ENCODE measurements at places on chromosomes 1 and 21. TPM values are rescaled to one million over a fixed set of nuclear protein-coding genes. Genes with fewer than 3 reads are reported as not detected.

GSTM1 gene
- not detected for total RNA-seq

RIPPLY3 gene
- total RNA-seq, result 0.62 TPM

CYP4B1 gene
- not detected for total RNA-seq

AMY1B gene
- total RNA-seq, result not detected

FCGR3B gene
- total RNA-seq, result not detected

TXNIP gene
- 0.08 TPM for total RNA-seq

CLEC20A gene
- total RNA-seq, result not detected

OR2T2 gene
- not detected for total RNA-seq

Measured in A549 treated with CORT108297 at 1 μM for 4 hours (cell line).